IPS DF 6.9 (cell line): ENCODE measurements at places on chromosomes 5 and 9.
A peak's percentile ranks its signal among the peaks of the same experiment; 100 is the strongest.

DNA sequence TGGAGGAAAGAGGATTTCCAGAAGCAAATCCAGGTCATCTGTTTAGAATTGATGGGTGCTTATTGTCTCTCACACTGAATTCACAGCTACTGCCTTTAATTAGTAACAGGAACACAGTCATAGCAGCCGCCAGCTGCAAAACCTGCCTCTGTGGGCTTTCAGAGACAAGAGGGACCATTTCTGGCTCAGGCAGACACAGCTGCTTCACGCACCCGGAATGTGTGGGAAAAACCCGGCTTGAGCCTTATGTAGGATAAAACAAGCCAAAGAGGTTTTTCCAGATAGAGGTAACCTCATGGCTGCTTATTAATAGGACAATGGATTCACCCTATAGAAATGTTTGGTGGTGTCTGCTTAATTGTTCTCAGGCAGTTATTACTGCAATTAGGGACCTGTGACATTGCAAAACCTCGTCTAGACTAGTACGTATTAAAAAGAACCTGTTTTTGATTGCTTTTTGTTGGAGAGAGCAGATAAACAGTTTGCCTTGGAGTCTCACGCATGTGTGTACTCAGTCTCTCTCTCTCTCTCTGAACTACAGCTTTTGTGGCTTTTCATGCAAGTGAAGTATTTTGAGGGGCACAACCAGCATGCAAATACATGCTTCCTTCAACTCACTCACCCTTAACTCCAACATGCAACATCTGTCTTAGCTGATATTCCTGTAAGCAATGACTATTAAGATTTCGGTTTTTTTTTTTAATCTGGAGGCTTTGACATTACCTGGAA lies 302.7 kb downstream of the PLK2 start:
- no peak overlapping the region for H3K4me3 ChIP-seq
- H3K4me1 ChIP-seq: 0 out of 2 replicates have a peak, but pooled peaks cover 1% of the 10 kb centered on the region
- DNase-seq: no peak
- no peak overlapping the region for H3K27ac ChIP-seq
- H3K36me3 ChIP-seq: no peaks in the 10 kb centered on the region

- H3K27me3 ChIP-seq: no peaks in the 10 kb centered on the region
- H3K27ac ChIP-seq: no peak overlapping the region
Measured at GRCh38 chr5:133794771-133795415, 173.5 kb downstream of the C5orf15 start.

GRCh38 chr9:130433168-130433946 lies 11.4 kb upstream of the ASS1 start:
- no peaks in the 10 kb centered on the region for H3K36me3 ChIP-seq
- H3K27me3 ChIP-seq: peaks cover 2% of the 10 kb centered on the region; the same call in 1 of the 2 replicates
- H3K27ac ChIP-seq: no peak overlapping the region
- H3K4me1 ChIP-seq: peaks cover 4% of the 10 kb centered on the region
- H3K4me3 ChIP-seq: peak overlapping the region; percentile 25; the same call in 1 of the 2 replicates

DNA sequence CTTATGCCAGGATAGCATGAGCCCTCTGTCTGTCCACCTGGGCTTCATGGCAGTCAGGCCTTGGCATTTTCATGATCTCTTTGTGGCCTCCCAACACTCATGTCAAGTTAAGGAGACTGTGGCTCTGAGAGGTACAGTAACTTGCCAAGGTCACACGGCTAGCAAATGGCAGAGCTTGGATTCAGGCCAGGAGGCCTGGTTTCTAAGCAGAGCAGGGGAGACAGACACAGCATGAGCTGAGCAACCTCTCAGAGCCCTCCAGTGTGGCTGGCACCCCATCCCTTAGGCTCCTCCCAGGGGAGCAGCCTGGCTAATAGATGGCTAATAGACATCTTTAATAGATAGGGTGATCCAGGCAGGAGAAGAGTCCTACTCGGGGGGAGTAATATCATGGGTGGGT lies 4.1 kb downstream of the SYNPO start:
- H3K27me3 ChIP-seq: no peaks in the 10 kb centered on the region
- H3K27ac ChIP-seq: no peak overlapping the region
- H3K4me1 ChIP-seq: 0 out of 2 replicates have a peak, but pooled peaks cover 1% of the 10 kb centered on the region
- H3K4me3 ChIP-seq: no peak overlapping the region
- no peaks in the 10 kb centered on the region for H3K36me3 ChIP-seq

GRCh38 chr5:147800491-147800890 lies 18.0 kb upstream of the JAKMIP2 start:
- no peak for DNase-seq
- no peaks in the 10 kb centered on the region for H3K4me1 ChIP-seq
- no peak overlapping the region for H3K4me3 ChIP-seq
- H3K27me3 ChIP-seq: no peaks in the 10 kb centered on the region

GRCh38 chr9:131781069-131781468 lies 41.2 kb upstream of the RAPGEF1 start:
- H3K27ac ChIP-seq: no peak overlapping the region
- H3K4me1 ChIP-seq: no peaks in the 10 kb centered on the region; the same call in 1 of the 2 replicates
- H3K4me3 ChIP-seq: no peak overlapping the region
